ENCODE measurements at places on chromosomes 1 and 21.

GRCh38 chr1:18556364-18556763 is 74.3 kb upstream of the PAX7 start:
- DNase-seq = peak; percentile 19

DNA sequence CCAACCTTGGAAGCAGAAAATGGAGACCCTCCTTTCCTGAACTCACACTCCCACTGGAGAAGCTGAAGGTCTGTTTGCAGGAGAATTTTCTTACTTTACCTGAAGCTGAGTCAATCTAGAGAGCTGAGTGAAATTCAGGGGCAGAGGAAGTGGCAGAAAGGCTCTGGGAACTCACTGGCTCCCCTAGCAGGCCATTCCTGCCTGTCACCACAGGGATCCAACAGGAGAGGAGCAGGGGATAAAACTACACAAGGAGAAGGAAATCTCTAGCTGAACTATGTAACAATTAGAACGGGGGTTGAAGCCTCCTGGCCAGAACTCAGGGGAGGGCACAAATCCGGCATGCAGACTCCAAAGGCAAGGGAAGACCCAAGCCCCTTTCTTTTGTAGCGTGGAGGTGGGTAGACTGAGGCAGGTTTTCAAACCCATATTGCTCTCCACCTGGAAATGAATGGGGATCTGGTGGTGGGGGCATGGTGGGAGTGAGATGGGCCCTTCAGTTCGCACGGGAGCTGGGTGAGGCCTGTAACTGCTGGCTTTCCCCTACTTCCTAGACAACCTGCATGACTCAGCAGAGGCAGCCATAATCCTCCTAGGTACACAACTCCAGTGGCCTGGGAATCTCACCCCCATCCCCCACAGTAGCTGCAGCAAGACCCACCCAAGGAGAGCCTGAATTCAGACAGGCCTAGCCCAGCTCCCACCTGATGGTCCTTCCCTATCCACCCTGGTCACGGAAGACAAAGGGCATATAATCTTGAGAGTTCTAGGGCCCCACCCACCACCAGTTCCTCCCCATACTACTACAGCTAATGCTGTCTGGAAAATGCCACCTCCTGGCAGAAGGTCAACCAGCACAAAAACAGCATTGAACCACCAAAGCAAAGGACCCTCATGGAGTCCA is 158.1 kb downstream of the LTN1 start:
- DNase-seq = no peak

DNA sequence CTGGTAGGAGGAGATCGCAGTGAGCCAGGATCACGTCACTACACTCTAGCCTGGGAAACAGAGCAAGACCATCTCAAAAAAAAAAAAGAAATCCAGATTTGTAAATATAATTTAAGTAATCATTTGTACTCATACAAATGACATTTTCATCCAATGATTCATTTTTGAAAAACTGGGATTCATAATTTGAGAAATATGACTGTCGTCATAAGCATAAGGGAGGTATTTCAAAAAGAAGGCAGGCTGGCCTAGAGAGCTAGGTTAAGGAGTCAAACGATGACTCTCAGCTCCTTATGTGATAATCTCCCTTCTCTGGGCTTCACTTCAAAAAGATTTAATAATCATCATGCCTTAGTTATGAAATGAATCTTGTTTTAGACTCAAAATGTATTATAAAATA is 2.3 kb downstream of the GART start:
- DNase-seq = no peak

- DNase-seq = no peak
These were observed 3.7 kb downstream of the CCDC24 start for GRCh38 chr1:43994794-43995790.

DNA sequence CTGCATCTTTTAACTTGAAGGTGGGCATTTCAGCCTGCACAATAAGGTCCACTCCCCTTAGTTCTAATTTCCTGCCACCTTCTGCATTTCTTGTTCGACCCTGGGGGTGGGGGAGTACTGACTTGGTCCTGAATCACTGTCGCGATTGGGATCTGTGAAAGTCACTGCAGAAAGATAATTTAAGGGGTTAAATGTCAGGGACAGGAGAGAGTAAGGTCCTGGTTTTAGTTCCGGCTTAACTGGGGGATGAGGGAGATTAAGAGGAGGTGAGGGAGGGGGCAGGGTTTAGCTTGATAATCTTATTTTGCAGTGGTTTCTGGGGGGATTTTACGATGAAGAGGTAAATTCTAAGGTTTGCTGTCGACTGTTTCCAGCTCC is 128.1 kb downstream of the MRPS6 start:
- DNase-seq = no peak

- peak; percentile 71 for DNase-seq
These were observed 53.1 kb upstream of the CACNA1E start for GRCh38 chr1:181430015-181430885.

DNA sequence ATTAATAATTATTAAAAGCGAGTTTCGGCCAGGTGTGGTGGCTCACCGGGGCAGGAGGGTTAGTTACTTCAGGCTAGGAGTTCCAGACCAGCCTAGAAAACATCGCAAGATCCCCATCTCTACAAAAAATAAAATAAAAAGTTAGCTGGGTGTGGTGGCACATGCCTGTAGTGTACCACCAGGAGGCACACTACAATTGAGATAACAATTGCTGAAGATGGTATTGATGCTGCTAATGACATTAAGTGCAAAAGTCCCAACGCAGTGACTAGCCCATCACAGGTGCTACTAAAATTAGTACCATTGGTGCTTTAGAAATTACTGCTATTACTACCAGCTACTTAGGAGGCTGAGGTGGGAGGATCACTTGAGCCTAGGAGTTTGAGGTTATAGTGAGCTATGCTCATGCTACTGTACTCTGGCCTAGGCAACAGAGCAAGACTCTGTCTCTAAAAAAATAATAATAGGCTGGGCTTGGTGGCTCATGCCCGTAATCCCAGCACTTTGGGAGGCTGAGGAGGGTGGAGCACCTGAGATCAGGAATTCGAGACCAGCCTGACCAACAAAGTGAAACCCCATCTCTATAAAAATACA is 156.6 kb downstream of the GREM2 start:
- DNase-seq = no peak

DNA sequence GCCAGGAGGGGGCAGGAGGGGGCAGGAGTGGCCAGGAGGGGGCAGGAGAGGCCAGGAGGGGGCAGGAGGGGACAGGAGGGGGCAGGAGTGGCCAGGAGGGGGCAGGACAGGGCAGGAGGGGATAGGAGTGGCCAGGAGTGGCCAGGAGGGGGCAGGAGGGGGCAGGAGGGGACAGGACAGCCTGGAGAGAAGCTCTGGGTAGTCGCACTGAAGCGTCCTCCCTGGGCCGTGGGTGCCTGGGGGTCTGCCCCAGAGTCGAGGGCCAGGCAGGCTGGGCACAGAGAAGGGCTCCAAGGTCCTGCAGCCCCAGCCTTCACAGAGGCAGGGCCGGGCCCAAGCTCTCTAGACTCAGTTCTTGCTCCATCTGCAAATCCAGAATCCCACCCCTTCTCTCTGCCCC is 22.9 kb downstream of the MEGF6 start:
- no peak for DNase-seq

- DNase-seq = peak; percentile 28
These were observed 21.2 kb downstream of the ARID1A start for GRCh38 chr1:26717017-26717491.

GRCh38 chr1:226444901-226445300 is 37.0 kb upstream of the PARP1 start:
- no peak for DNase-seq

- no peak for DNase-seq
These were observed 1072.2 kb downstream of the BRINP3 start for GRCh38 chr1:189405419-189405818.

DNA sequence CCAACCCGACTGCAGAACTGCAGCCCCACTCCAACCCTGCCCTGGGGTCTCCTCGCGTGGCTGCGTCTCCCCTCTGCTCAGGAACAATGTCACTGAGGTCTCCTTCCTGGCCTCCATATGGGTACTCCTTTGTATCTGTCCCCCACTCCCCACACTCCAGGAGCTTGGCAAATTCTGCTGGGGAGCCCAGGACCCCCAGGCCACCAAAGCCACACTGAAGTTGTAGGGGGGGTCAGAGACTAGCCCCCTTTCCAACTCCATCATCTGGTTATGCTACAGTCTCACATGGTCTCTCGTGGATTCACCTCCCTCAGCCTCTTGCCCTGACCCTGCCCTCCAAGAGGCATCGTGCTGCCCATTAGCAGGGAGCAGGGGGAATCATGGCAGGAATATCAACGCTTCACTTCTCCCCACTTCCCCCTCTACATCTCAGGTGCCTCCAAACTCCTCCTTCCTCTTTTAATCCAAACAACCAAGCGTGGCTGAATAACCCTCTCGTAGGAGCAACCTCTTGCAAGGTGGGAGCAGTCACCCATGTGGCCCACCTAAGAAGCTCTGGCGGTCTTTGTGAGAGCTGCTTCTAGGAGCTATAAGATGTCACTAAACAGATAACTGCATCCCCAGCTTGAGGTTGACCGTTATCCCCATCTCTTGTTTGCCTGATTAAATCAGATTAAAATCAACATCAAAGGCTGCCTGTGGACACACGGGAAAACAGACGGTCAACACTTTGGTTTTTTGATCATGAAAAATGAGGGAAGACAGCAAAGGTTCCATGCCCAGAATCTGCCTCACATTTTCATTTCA is 86.4 kb downstream of the MIS18A start:
- no peak for DNase-seq

DNA sequence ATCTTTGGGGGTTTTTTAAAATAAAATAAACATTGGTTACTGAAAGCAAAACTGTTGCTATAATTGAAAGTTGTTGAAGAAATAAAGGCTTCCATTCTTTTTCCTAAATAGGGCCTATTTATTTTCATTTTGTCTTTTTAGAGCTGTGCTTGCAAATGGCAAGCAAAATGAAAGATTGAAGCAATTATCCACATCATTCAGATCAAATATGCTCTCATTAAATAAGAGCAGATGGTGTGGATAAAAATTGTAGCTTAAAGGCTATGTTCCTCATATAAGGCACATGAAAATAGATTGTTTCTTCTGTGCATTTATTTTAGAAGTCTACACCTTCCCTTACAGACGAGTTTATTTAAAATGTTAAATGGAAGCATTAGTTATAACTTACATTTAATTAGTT is 1317.7 kb downstream of the MRPL39 start:
- DNase-seq = no peak

DNA sequence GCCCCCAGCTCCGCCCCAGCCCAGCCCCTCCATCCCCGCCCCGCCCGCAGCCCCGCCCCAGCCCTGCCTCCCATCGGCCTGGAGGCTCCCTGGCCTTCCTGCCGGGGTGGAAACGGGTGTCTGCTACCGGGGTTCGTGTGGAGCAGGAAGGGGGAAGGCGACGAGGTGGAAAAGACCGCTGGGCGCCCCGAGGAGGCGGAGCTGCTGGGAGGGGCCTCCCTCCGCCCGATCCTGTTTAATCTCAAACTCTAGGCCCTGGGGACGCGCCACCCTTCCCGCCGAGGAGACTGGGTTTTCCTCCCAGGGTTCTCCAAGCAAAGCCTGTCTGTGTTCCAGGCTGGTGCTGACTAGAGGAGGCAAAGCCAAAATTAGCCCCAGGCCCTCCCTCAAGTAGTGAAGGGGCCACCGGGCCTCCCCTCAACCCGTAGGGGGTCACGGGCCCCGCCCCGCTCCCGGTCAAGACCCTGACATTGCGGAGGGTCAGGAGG is 16.2 kb upstream of the TTLL10 start:
- DNase-seq = peak; percentile 82

DNA sequence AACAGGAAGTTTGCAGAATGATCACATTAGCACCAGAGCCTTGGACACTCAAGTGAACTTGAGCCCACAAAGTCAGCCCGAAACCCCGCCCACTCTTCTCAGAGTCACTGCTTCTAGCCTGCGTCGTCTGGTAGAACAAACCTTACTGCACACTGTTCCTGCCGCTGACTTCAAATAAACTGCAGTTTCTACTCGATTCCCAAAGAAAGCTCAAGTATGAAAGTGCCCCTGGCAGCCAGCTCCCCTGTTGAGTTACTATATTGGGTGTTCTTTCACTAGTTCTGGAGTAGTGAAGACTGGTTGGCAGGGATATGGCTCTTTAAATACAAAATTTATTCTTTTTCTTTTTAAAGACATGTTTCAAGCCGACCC is 164.7 kb downstream of the GALNT2 start:
- peak; percentile 74 for DNase-seq

Data from testis (tissue), 5 donors.